ENCODE measurements at places on chromosomes 16 and 17. TPM values are rescaled to one million over a fixed set of nuclear protein-coding genes. Genes with fewer than 3 reads are reported as not detected.
A peak's percentile ranks its signal among the peaks of the same experiment; 100 is the strongest.

DNA sequence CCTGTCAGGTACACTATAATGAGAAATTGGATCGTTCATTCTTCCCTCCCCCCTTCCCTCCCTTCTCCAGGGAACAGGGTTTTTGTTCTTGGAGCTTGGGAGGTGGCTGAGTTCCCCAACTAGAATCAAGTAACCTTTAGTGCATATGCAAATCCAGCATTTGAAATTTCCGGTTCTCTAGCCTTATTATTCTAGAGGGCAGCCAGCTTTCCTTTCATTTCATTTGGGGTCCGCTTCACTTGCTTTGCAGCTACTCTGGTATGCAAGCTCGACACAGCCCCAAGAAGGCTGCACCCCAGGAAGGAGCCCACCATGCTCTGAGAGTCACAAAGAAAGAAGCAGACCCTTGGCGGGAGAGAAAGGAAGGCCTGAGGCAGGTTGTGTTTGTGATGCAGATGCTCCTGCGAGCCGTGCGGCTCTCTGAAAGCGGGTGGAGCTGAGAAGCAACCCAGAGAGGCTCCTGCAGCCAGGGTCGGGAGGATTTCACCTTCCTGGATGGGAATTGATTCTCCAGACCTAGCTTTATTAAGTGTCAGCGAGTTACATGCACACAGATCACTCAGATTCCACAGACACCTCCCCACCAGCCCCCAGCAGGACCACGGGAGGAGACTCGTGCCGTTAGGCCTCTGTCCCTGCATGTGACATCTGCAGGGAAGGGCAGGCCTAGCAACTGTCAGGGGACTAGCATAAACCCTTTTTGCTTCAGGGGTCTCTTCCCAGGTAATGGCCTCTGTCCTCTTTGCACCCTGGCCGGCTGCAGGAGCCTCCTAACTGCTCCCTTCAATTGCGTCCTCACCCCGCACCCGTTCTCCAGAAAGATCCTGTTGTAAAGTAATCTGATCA, 34.5 kb downstream of the PMM2 start:
- no peak for DNase-seq

GRCh38 chr17:10518271-10519037, at the start of gene MYH1:
Gene MYH1, minus strand, starts transcription at chr17:10518542. Its CDS starts 1,900 bp downstream, at chr17:10516642.
- DNase-seq, result no peak

GRCh38 chr16:27449434-27450195, 47.6 kb downstream of the IL21R start:
- DNase-seq, result peak; percentile 59

DNA sequence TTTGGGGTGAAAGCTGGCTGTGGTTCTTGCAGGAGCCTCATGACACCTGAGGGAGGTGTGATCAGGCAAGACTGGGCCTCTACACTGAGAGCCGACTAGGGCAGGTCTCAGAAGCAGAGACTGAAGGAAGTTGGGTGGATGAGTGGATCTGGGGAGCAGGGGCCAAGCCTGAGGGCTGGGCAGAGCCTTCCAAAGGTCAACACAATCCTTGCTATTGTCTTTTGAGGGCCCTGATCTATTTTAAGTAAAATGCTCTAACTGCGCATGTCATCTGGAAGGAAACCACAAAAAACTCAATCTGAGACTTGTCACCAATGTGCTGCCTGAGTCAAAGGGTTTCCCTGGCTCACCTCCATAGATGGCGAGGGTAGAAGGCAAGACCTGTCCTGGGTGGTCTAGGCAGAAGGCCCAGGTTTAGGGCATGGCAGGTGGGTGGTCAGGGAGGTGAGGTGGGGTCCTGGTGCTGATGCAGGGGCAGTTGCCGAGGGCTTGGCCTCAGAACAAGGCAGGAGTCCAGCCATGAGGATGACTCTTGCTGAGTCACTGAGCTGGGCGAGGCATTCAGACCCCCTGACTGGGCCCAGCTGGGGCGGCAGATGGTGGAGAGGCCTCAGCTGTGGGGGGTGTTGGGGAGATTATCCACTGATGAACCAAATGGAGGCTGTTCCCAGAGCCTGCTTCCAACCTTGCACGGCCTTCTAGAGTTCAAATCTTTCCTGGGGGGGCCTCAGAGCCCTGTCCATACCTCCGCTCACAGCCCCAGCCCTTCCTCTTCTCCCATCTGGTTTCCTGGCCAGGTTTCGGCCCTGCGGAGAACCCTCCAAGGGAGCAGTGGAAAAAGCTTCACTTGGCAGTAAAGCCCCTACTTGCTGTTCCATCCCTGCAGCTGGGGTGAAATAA, 5.1 kb downstream of the MVP start:
- peak; percentile 70 for DNase-seq

Gene CRISPLD2
- 53.4 TPM for total RNA-seq
